T-helper 17 cell (primary cell): ENCODE measurements at places on chromosomes 1 and 21.

DNA sequence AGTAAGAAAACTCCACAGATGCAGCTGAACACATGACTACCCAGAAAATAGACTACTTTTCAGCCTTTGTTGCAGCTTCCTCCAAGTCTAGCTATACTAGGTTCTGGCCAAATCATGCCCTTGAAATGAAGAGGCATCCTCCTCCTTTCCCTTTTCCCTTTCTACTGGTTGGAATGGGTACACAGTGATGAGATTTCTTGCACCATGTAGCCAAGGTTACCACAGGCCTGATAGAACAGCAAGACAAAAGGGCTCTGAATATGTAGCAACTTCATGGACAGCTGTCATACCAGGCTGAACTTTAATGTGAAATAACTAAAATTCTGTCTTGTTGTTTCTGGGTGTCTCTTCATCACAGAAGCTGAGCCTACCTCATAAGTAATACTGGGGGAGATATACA lies 146.5 kb downstream of the PDE4B start:
- H3K27ac ChIP-seq, result no peak overlapping the region
- H3K36me3 ChIP-seq, result no peaks in the 10 kb centered on the region
- DNase-seq, result no peak
- peaks cover 34% of the 10 kb centered on the region for H3K27me3 ChIP-seq
- H3K4me1 ChIP-seq, result no peaks in the 10 kb centered on the region

- DNase-seq, result peak; percentile 53
- H3K36me3 ChIP-seq, result peaks cover 8% of the 10 kb centered on the region
- H3K4me1 ChIP-seq, result peaks cover 39% of the 10 kb centered on the region
- H3K4me3 ChIP-seq, result peak within 1 kb of the TSS; percentile 86
- H3K27me3 ChIP-seq, result no peaks in the 10 kb centered on the region
- H3K27ac ChIP-seq, result peak within 1 kb of the TSS; percentile 92
Observed at GRCh38 chr1:155255243-155256007, at the start of gene ENTREP3. Gene ENTREP3, minus strand, starts transcription at chr1:155255483. Its CDS starts 606 bp downstream, at chr1:155254877.

DNA sequence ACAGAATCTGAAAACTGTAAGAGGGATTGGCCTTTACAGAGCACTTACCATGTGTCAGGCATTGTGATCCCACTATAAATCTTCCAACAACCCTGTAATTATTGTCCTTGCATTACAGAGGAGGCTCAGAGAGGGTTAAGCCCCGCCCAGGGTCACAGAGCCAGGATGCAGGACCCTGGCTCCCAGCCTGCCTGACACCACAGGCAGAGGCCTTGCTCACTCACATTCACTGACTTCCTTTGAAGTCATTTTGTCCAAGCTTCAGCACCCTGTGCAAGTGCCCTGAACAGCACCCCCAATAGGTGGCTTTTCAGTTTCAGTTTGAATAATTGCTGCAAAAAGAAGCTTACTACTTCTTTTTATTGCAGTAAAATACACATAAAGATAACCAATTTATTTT lies 256.8 kb upstream of the NFIA start:
- H3K4me3 ChIP-seq, result no peak overlapping the region
- H3K27me3 ChIP-seq, result peaks cover 2% of the 10 kb centered on the region
- no peak for DNase-seq
- no peaks in the 10 kb centered on the region for H3K4me1 ChIP-seq
- no peaks in the 10 kb centered on the region for H3K36me3 ChIP-seq
- H3K27ac ChIP-seq, result no peak overlapping the region

GRCh38 chr1:163258181-163258580 lies 55.5 kb upstream of the RGS5 start:
- no peak for DNase-seq
- no peaks in the 10 kb centered on the region for H3K4me1 ChIP-seq
- H3K36me3 ChIP-seq, result no peaks in the 10 kb centered on the region
- H3K27ac ChIP-seq, result no peak overlapping the region

GRCh38 chr1:52057255-52057654 lies 1.2 kb downstream of the BTF3L4 start:
- H3K27me3 ChIP-seq, result no peaks in the 10 kb centered on the region
- peaks cover 41% of the 10 kb centered on the region for H3K4me1 ChIP-seq
- H3K27ac ChIP-seq, result peak overlapping the region; percentile 94
- peaks cover 2% of the 10 kb centered on the region for H3K36me3 ChIP-seq
- H3K4me3 ChIP-seq, result peak overlapping the region; percentile 98
- DNase-seq, result no peak

DNA sequence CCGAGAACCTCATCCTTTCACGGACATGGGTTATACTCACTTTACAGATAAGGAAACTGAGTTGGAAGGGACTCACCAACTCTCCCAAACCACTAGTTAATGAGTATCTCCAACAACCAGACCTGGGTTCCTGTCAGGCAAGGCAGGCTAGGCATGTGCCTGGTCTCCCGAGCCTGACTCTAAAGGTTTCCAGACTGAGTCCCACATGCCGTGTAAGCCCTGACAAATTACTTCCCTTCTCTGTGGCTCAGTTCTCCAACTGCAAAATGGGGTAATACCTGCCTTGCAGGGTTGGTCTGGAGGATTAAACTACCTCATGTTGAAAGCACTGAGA lies 34.3 kb downstream of the SSBP3 start:
- no peak overlapping the region for H3K4me3 ChIP-seq
- H3K27ac ChIP-seq, result no peak overlapping the region
- peaks cover 42% of the 10 kb centered on the region for H3K4me1 ChIP-seq
- H3K36me3 ChIP-seq, result no peaks in the 10 kb centered on the region
- no peak for DNase-seq

DNA sequence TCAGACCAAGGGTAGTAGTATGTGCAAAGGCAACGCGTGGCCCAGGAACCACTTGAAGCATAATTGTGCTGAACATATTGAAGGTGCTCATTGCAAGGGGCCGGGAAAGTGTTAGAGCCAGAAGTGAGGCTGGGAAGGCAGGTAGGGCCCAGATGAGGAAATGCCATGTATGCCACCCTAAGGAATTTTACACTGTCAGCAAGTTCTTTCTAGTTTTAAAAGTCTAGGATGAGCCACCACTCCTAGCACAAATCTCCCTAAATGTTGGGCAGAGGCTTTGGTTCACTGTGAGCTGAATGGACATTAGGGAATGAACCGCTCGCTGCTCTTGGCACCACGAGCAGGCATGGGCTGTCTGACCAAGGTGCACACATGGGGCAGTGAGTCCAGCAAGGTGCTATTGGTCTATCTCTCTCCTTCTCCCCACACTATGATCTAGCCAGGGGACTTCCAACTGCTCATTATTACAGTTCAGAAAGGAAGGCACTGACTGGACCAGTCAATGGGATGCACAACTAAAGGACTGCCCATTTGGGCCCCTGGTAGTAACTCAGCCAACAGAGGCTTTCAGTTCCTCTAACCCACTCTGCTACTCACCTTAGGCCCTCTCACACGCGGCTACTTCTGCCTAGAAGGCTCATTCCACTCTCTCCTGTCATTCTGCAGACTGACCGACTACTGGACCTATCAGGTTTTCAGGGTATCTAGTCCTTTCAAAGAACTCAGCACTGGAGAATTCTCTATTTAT lies 2.0 kb downstream of the KANK4 start:
- DNase-seq, result no peak
- H3K4me1 ChIP-seq, result peaks cover 2% of the 10 kb centered on the region
- H3K36me3 ChIP-seq, result peaks cover 3% of the 10 kb centered on the region
- H3K27ac ChIP-seq, result no peak overlapping the region

DNA sequence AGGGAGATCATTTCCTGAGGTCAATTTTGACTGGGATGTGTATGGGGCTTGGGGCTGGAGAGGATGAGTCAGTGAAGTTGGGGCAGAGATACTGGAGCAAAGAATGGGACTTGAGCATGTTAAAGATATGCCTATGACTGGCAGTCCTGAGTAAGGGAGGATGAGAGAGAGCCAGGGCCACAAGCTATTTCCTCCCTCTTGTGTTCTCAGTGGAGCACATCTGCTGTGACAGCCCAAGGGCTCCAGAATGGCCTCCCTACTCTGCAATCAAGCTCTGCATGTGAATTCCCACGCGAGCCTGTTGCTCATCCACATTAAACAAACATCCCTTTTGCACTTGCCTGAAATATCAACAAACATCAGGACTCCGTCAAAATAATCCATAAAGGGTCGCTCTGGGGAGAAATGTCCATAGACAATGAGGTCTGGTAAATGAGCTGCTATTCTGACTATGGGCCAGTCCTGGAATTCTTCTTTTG lies 9.2 kb downstream of the ADCY10 start:
- H3K4me3 ChIP-seq, result no peak overlapping the region

DNA sequence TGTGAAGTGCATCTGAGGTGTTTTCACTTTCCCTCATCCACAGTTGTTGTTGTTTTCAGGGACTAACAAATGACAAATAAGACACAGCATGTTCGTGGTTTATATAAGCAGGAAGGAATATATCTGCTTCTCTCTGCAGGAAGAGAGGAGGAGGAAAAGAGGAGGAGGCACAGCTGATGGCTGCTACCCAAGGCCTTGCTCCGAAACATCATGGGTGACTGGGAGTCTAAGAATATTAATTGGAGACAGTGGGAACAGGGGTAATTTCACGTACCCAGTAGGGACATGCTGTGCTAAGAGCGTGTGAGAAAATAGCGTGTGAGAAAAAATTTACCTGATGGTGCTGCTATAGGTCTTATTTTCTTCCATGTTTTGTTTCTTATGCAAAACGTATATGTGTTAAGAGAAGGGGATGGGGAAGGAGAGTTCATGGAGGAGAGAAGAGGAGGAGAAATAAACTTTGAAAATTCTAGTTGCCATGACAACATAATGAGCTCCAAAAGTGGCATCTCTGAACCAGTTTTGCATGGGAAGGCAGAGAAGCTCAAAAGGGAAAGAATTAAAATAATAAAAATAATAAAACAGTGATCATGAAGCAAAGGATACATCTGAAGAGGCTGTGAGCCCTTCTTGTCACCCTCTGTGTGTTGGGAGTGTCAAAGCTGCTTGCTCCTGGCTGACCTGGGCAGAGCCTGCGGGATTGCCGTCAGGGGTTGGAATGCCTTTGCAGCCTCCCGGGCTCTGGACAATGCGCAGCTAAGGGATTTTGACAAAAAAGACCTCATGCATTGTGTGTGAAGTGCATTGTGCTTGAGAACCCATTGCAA lies 192.0 kb downstream of the CACNA1E start:
- peaks cover 51% of the 10 kb centered on the region for H3K27me3 ChIP-seq
- no peaks in the 10 kb centered on the region for H3K36me3 ChIP-seq
- no peak overlapping the region for H3K4me3 ChIP-seq
- no peak overlapping the region for H3K27ac ChIP-seq
- DNase-seq, result no peak

DNA sequence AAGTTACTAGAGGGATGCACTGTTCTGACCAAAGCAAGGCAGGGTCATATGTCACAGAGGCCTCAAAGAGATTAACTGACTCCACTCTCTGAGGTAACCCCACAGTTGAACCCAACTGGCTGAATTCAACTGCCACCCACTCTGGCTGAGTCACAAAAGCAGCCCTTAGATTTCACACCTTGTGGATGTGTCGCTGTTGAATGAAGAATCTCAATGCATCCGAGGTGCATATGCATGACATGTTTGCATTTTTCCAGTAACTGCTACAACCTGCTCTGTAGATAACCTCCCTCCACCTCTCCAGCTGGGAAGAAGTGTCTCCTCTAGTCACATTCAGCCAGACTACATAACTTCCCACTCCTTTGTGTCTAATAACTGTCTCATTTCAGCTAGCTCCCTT lies 27.9 kb upstream of the KIF21B start:
- peaks cover 5% of the 10 kb centered on the region for H3K27me3 ChIP-seq
- H3K36me3 ChIP-seq, result no peaks in the 10 kb centered on the region

GRCh38 chr1:151998611-151999362 lies 5.1 kb upstream of the S100A10 start:
- peaks cover 19% of the 10 kb centered on the region for H3K4me1 ChIP-seq
- no peak overlapping the region for H3K27ac ChIP-seq
- DNase-seq, result no peak
- no peak overlapping the region for H3K4me3 ChIP-seq
- peaks cover 3% of the 10 kb centered on the region for H3K36me3 ChIP-seq
